ENCODE measurements at places on chromosomes 5 and 9. TPM values are rescaled to one million over a fixed set of nuclear protein-coding genes. Genes with fewer than 3 reads are reported as not detected.

DAPK1 gene
- total RNA-seq: 15.1 TPM

ZNF879 gene
- total RNA-seq: 0.65 TPM

PLPP7 gene
- not detected for total RNA-seq

HAUS6 gene
- total RNA-seq: 28.5 TPM

SLC36A1 gene
- 8.7 TPM for total RNA-seq

OR1Q1 gene
- not detected for total RNA-seq

SIT1 gene
- not detected for total RNA-seq

PCDHB8 gene
- 0.32 TPM for total RNA-seq

OR1N2 gene
- not detected for total RNA-seq

DMAC1 gene
- total RNA-seq: 72.8 TPM

SPINK4 gene
- total RNA-seq: not detected

PDLIM4 gene
- total RNA-seq: 0.79 TPM

IFNA21 gene
- total RNA-seq: not detected

HK3 gene
- not detected for total RNA-seq

CDH6 gene
- total RNA-seq: 0.22 TPM

NAIP gene
- total RNA-seq: 0.18 TPM

PFN3 gene
- not detected for total RNA-seq

GRIN1 gene
- 0.35 TPM for total RNA-seq

CARD9 gene
- total RNA-seq: 1.5 TPM

SPATA6L gene
- 2.8 TPM for total RNA-seq
